Ascending aorta (tissue), 2 donors: ENCODE measurements at places on chromosomes 7 and 10. TPM values are rescaled to one million over a fixed set of nuclear protein-coding genes. Genes with fewer than 3 reads are reported as not detected.

DGKB gene
- total RNA-seq = not detected

OR2A12 gene
- not detected for total RNA-seq

SEC61G gene
- total RNA-seq = 166 TPM

GRCh38 chr7:144955422-144955821 lies 119.6 kb upstream of the TPK1 start:
- DNase-seq = no peak

DNA sequence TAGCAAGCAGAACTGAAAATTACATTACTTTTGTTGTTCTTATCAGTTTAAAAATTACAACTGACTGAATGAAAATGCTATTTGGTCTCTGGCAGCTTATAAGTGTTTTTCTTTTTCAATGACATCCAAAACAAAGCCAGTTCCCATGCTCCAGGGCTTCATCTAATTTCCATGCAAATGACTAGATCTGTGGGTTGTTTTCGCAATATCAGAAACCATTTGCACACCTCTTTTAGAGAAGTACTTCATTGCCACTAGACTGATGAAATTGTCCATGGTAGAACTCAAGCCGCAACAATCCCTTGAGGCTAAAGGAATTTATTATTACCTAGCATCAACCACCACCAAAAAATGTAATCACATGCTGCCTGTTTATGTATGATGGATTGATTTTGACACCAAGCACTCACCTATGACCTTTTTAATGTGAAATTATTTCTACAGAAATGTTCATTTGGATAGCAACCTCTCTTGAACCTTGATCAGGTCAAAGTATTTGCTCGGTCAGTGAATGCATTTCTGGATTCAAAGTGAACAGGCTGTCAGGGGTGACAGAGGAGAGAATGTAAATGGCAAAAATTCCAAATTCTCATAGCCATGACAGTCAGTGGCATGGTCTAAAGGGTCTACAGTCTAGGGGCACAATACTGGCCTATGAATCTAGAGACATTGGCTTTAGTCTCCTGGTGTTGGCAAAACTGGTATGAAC lies 769.3 kb downstream of the SORCS1 start:
- DNase-seq = no peak
